Activated CD4-positive, alpha-beta memory T cell treated with anti-CD3 and anti-CD28 coated beads for 36 hours (primary cell): ENCODE measurements at places on chromosomes 2 and 18. TPM values are rescaled to one million over a fixed set of nuclear protein-coding genes. Genes with fewer than 3 reads are reported as not detected.

- DNase-seq: no peak
- no peak overlapping the region for H3K4me3 ChIP-seq
- peaks cover 40% of the 10 kb centered on the region for H3K4me1 ChIP-seq
- H3K27ac ChIP-seq: no peak overlapping the region
- peaks cover 5% of the 10 kb centered on the region for H3K27me3 ChIP-seq
Observed at GRCh38 chr18:58300867-58301266, 256.8 kb downstream of the NEDD4L start.

- DNase-seq: no peak
- no peak overlapping the region for H3K4me3 ChIP-seq
- H3K27ac ChIP-seq: no peak overlapping the region
- no peaks in the 10 kb centered on the region for H3K36me3 ChIP-seq
- peaks cover 2% of the 10 kb centered on the region for H3K4me1 ChIP-seq
Observed at GRCh38 chr2:64837925-64838641, 151.1 kb upstream of the SLC1A4 start.

GRCh38 chr2:178227187-178227586 is 32.9 kb downstream of the OSBPL6 start:
- H3K27me3 ChIP-seq: peaks cover 19% of the 10 kb centered on the region
- H3K4me1 ChIP-seq: no peaks in the 10 kb centered on the region
- H3K27ac ChIP-seq: no peak overlapping the region
- no peak overlapping the region for H3K4me3 ChIP-seq
- DNase-seq: no peak

GRCh38 chr2:11977766-11978524 is 231.5 kb downstream of the LPIN1 start:
- no peak overlapping the region for H3K4me3 ChIP-seq
- DNase-seq: no peak
- peaks cover 11% of the 10 kb centered on the region for H3K36me3 ChIP-seq
- H3K4me1 ChIP-seq: no peaks in the 10 kb centered on the region
- H3K27ac ChIP-seq: no peak overlapping the region
- H3K27me3 ChIP-seq: peaks cover 10% of the 10 kb centered on the region

- peaks cover 16% of the 10 kb centered on the region for H3K36me3 ChIP-seq
- H3K4me1 ChIP-seq: peaks cover 4% of the 10 kb centered on the region
- no peak overlapping the region for H3K27ac ChIP-seq
- H3K4me3 ChIP-seq: no peak overlapping the region
- DNase-seq: no peak
Observed at GRCh38 chr2:226971770-226972169, 135.9 kb downstream of the RHBDD1 start.

DNA sequence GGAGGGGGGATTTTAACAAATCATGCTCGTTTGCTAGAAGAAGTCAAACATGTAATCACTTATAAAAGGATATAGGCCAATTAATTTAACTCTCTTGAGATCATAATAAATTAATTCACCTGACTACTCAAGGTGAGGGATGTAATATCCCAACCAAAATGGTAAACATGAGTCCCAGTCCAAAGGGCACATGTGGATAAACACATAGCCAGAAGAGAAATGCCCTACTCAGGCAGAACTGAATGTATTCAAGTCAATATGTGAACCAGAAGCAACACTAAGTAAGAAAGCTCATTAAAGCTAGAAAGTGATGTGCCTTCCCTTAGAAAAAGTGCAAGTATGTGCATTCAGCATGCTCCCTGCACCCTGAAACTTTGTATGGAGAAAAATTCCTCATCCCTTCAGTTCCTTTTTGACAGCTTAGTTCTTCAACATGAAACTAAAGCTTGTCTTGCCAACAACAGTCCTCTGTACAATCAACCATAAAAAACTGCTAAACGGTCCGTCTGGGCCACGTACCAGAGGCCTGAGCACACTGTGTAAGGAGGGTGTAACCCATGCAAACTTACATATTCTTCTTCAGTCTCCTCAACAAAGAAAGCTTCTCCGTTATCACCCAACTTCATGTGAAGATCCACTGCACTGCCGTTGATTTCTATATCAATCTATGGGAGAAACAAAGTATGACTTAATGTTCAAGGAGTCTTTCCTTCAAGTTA is 58.9 kb downstream of the LPIN2 start:
- no peak for DNase-seq
- H3K4me3 ChIP-seq: no peak overlapping the region
- H3K27ac ChIP-seq: peak overlapping the region; percentile 79
- H3K27me3 ChIP-seq: no peaks in the 10 kb centered on the region

DNA sequence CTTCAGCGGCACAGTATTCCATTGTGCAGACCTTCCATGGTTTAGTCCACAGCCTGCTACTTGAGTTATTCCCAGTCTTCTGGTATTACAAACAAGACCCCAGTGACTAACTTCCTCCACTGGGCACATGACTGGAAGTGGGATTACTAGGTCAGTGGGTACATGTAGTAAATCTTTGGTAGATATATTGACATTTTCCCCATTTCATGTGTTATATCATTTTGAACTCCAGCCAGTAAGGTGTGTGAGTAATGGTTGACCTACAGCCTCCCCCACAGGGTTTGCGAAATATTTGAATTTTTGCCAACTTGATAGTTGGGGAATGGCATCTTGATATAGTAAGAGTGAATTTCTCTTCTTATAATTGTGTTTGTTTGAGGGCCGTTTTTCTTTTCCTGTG is 58.8 kb downstream of the RNF144A start:
- H3K36me3 ChIP-seq: peaks cover 18% of the 10 kb centered on the region
- no peaks in the 10 kb centered on the region for H3K27me3 ChIP-seq
- no peak overlapping the region for H3K27ac ChIP-seq
- no peak overlapping the region for H3K4me3 ChIP-seq
- peaks cover under 1% of the 10 kb centered on the region for H3K4me1 ChIP-seq

The NTSR2 gene
- total RNA-seq: not detected
